ENCODE measurements at places on chromosomes 4 and X.

DNA sequence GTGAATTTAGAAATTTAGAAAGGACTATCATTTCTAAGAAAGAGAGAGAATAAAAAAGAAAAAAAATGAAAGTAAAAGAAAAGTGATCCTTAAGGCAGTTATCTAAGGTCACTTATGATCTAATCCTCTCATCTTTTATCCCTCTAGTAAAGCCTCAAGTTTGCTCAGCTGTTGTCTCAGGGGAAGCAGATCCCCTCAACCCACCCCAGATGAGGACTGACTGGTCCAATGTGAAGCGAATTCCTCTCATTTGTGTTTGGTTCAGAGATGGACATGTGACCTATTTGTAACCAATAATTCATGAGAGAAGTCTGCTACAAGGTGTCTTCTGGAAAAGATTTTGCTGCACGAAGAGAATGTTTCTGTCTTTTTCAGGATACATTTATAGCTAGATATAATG lies 1591.3 kb downstream of the ADGRL3 start:
- DNase-seq, result no peak

- no peak for DNase-seq
Observed at GRCh38 chrX:24232796-24233195, 81.1 kb downstream of the SUPT20HL2 start.

GRCh38 chr4:1347410-1347864 lies 429 bp downstream of the UVSSA start:
- DNase-seq, result no peak

GRCh38 chr4:174749091-174749490 lies 80.0 kb downstream of the GLRA3 start:
- no peak for DNase-seq

GRCh38 chrX:80917919-80918318 lies 108.2 kb upstream of the BRWD3 start:
- DNase-seq, result no peak
